NCI-H1048 (cell line): ENCODE measurements at places on chromosomes 7 and 10.

- no peak for DNase-seq
Measured at GRCh38 chr10:132476146-132477065, 61.2 kb upstream of the INPP5A start.

DNA sequence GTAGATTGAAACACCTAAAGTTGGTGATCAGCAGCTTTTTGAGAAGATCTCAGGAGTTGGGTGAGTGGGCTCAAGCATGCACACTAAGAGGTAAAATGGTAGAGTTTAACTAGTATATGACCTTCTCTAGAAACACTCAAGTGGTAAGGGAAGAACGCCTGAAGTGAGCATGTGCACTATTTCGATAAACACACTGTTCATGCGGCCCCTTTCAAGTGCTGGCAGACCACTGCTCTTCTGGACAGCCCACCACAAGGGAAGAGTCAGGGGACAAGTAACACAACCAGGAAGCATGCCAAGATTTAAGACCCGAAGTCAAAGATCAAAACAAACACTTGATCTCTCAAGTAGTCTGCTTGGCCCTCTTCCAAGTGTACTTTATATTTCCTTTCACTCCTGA, 519.5 kb upstream of the ZWINT start:
- no peak for DNase-seq

DNA sequence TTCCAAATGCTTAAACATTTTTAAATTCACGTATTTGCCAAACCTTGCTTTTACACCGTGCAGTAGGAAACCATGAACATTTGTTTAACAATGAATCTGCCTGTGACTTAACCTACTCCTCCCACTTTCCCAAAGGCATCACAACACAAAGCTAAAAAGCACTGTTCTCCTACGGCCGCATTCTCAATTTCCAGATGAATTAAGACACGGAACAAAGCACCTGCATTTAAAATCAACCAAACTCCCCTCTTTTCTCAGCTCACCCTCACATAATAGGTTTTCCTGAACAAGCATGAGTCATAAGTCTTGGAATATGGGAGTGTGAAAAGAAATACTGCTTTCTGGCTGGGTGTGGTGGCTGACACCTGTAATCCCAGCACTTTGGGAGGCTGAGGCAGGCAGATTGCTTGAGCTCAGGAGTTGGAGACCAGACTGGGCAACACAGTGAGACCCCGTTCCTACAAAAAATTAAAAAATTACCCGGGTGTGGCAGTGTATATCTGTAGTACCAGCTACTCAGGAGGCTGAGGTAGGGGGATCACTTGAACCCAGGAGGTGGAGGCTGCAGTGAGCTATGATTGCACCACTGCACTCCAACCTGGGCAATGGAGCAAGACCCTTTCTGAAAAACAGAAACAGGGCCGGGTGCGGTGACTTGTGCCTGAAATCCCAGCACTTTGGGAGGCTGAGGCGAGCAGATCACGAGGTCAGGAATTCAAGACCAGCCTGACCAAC, 51.7 kb upstream of the CYTH3 start:
- no peak for DNase-seq

DNA sequence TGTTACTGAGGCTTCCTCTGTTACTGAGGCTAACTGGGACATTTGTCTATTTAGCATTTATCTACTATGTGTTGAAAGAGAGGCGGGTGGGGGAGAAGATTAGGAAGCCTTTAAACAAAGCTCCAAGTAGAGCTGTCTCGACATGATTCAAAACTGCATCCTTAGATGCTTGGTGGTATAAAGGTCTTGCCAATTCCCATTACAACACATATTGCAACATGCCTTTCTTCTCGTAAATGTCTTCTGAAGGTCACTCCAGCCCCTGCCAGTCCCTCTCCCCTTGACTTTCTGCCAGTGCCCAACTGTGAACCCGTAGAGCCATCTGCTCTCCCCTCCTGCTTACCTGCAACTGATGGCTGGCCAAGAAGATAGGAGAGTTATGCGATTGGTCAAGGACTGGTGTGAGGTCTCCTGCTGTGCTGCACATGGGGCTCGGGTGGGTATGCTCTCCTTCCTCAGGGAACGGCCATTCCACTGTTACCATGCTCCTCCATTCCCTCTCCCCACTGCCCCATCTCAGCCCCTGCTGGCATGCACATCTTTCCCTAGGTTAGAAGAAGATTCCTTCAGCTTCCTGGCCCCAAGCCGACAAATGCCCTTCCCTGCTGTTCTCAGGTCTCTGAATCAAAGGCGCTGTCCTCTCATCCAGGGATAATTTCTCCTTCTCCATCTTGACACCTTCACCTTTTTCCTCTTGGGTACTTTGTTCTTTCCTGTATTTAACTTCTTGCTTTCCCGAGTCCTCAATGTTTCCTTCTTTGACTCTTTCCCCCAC, 43.6 kb upstream of the ZNF32 start:
- no peak for DNase-seq

- no peak for DNase-seq
Measured at GRCh38 chr10:16866541-16867275, 49.5 kb upstream of the RSU1 start.

DNA sequence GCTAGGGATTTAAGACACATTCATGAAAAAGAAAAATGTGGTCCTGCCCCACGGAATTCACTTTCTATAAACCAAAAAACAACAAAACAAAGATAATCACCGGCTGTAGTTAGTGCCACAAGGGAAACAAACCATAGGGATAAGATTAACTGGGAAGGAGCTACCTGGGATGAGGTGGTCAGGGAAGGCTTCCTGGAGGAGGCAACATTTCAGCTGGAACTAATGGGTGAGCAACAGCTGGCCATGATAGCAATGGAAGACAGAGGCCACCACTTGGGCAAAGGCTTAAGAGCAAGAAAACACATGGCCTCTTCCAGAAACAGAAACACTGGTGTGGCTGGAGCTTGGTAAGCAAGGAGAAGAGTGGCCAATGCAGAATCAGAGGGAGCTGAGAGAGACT, 38.4 kb upstream of the ENO4 start:
- DNase-seq, result no peak

DNA sequence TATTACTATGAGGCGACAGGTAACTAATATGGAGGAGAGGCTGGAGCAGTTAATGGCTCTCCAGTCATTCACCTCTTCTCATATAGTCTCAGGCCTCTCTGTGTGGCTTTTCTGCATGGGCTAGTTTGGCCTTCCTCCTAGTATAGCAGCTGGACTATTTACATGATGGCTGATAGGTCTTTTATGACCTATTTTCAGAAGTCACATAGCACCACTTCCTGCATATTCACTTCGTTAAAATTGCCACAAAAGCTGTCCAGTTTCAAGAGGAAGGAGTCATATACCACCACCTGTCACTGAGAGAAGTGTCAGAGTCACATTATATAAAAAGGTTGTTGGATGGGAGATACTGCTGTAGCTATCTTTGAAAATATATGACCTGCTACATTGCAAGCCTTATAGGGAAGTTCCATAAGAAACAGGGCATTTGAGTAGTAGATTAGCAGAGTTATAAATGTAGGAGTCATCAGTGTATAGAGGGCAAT, 8.0 kb upstream of the DMTF1 start:
- DNase-seq, result no peak

- DNase-seq, result no peak
Measured at GRCh38 chr7:85520175-85520574, 333.3 kb upstream of the SEMA3D start.
